ENCODE measurements at places on chromosomes 12 and 14.
A peak's percentile ranks its signal among the peaks of the same experiment; 100 is the strongest.

DNA sequence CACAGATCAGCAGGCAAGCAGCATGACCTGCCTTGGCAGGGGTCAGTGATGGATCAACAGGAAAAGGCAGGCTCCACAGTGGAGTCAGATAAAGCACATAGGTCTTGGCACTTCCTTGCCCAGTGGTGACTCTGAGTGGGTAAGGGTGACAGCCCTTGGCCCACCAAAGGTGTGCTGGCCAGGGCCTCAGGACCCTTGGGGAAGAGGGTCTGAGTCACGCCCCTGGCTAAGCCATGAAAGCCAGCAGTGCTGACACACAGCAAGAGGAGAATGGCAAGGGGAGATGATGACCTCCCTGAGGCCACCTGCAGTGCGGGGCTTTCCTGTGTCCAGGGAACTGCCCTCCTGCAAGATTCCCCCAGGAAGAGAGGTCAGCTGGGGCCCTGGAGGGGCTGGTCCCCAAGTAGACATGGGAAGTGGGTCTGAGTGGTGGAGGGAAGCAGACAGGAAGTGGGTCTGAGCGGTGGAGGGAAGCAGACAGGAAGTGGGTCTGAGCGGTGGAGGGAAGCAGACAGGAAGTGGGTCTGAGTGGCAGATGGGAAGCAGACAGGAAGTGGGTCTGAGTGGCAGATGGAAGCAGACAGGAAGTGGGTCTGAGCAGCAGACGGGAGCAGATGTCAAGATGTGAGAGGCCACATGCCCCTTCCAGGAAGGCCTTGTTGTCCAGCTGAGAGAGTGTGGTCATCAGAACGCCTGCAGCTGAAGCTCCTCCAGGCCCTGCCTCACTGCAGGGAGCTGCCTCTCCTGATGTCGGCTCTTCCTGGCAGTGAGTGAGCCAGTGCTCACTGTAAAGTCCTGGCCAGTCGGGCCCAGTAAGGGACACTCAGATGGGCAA, 34.8 kb downstream of the DIO3 start:
- DNase-seq, result peak; percentile 18

GRCh38 chr14:68105816-68106215, 286.2 kb downstream of the RAD51B start:
- DNase-seq, result no peak

DNA sequence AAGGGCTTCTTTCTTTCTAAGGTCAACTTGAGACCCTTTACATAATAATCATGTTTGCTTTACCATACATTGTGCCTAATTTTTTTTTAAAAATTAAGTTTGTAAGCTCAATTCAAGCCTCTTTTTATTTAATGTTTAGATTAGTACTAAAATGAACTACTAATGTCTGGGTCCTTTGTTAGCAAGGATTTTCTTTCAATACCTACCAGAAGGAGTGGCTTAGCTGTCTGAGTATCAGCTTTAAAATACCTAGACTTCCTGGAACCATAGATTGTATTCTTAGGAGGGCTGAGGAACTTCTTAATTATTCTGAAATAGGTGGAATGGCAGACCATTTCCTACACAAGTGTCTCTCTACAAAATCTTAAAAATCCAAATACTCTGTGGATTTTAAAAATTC, 122.1 kb downstream of the HMGA2 start:
- no peak for DNase-seq

GRCh38 chr14:65334765-65335410, 77.6 kb upstream of the FUT8 start:
- DNase-seq, result peak; percentile 12

GRCh38 chr12:67595365-67595764, 53.2 kb upstream of the DYRK2 start:
- no peak for DNase-seq

- DNase-seq, result no peak
Measured at GRCh38 chr12:25855716-25856115, 102.8 kb upstream of the RASSF8 start.

GRCh38 chr14:67579636-67580035, 20.4 kb downstream of the PIGH start:
- DNase-seq, result no peak

DNA sequence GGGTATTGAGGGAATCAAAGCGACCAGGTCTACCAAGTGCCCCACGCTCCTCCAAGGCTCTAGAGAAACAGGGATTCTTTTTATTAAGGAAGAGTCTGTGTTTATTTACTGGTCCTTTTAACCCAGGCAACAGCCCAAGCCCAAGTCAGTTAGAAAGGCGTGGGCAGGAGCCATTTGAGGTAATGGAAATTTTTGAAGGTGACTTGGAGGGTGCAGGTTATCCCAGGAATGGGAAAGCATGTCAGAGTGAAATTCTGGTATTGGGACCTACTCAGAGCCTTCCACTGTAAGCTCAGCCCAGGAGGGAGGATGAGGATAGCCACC, 2.9 kb downstream of the SLC6A12 start:
- no peak for DNase-seq

DNA sequence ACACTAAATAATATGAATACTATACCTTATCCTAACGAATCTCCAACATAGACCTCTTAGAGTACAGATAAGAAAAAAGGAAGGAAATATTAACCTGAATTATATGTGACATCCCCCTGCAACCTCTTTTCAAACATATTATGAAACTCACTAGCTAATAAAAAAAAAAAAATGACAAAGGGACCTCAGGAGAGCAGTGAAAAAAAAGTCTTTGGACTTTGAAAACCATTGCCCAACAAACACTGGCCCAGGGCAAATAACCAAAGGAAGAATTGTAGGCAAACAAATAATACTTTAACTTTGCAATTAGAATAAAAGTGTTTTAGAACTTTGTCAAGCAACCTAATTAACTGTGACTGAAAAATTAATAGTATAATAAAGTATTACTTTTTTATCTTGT, 7.7 kb downstream of the SOX5 start:
- DNase-seq, result no peak

DNA sequence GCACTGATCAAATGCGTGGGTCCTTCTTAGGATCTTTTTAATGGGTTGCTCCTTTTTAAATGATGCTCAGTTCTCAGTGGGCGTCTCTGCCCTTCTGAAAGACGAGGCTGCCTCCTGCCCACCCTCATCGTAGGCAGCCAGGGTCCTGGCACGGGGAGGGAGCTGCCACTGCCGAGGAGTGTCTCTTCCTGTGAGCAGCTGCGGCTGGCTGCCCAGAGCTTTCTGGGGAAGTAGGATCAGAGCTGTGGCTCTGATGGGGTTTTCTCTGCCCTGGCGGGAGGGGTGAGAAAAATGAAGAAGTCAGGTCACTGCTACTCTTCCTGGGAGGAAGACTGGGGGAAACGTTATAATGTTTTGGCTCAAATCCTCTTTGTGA, 31.1 kb upstream of the BEGAIN start:
- DNase-seq, result no peak
